ENCODE measurements at places on chromosomes 11 and 22.

DNA sequence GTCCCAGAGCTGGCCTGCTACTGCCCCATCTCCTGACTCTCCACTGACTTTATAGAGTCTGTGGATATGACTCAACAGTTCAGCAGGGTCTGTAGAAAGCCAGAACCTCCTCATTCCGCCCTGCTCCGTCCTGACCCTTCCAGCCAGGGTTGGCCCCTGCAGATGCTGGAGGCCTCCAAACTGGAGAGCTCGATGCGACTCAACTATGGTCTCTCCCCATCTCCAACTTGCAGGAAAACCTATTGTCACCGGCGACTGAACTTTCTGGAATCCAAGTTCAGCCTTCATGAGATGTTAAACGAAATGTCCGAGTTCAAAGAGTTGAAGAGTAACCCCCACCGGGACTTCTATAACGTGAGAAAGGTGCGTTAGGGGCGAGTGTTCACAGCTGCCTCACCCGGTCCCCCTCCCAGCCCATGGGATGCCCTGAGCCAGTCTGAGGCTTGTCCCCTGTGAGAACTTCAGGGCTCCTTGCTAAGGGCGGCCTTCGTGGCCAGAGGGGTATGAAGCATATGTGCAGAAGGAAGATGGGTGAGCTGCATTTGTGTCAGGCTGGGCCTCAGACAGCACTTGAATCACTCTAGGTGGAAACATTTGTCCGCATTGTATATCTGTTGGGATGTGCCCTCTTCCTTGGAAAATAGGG is 32.1 kb downstream of the AMPD3 start:
- no peak for DNase-seq

GRCh38 chr22:49600468-49600867 is 227.2 kb downstream of the BRD1 start:
- no peak for DNase-seq

DNA sequence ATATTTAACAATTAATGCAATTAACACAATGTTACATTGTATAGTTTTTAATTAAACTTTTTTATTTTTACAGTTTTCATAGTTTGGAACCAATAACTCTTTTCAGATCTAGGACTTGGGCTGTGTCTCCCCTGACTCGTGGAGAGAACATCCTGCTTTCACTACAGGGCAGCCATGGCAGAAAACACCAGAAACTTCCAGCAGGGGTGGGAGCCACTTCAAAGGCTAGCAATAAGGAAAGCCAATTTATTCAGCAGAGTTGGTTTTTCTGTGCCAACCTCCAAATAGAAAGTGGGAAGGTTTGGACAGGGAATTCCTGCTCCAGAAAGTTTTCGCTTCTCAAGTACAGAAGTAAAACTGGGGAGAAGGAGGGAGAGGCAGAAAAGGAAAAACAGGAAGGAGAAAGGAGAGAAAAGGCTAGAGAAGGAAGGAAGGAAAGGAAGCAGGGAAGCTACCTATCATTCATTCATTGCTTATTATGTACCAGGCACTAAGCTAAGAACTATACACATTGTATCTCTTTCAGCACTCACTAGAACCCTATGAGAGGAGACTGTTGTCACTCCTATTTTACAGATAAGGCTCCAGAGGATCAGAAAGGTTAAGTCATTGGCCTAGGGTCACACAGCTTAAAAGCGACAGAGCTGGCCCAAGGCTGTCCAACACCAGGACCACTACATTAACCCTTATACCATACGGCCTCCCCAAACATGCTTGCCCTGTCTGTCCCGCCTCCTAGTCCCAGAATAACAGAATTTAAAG is 54.8 kb upstream of the CREB3L1 start:
- no peak for DNase-seq

DNA sequence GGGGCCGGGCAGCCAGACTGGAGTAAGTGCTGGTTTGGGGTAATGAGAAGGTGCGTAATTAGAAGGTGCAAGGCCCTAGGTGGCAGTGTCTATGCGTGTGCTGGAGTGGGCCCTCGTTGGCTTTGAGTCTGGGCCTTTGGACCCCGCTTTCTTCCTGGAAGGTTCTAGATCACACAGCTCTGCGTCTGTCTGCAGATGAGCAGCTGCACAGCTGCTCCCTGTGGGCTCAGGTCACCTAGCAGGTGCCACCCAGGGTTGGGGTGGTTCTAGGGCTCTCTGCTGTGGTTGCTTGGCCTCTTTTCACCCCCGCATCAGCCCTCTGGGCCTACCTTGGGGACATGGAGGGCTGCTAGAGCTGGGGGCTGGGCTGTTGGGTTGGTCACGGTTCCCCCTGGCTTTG is 10.3 kb downstream of the RELT start:
- no peak for DNase-seq

GRCh38 chr22:39352306-39352891 is 2.6 kb downstream of the SYNGR1 start:
- no peak for DNase-seq

GRCh38 chr11:110989428-110990133 is 255.9 kb upstream of the POU2AF2 start:
- no peak for DNase-seq

- no peak for DNase-seq
Measured at GRCh38 chr11:117652521-117652920, 144.5 kb downstream of the DSCAML1 start.

- peak; percentile 66 for DNase-seq
Measured at GRCh38 chr22:19419464-19420178, 11.9 kb downstream of the HIRA start.

GRCh38 chr11:32184723-32185376 is 94.0 kb downstream of the RCN1 start:
- DNase-seq, result no peak

DNA sequence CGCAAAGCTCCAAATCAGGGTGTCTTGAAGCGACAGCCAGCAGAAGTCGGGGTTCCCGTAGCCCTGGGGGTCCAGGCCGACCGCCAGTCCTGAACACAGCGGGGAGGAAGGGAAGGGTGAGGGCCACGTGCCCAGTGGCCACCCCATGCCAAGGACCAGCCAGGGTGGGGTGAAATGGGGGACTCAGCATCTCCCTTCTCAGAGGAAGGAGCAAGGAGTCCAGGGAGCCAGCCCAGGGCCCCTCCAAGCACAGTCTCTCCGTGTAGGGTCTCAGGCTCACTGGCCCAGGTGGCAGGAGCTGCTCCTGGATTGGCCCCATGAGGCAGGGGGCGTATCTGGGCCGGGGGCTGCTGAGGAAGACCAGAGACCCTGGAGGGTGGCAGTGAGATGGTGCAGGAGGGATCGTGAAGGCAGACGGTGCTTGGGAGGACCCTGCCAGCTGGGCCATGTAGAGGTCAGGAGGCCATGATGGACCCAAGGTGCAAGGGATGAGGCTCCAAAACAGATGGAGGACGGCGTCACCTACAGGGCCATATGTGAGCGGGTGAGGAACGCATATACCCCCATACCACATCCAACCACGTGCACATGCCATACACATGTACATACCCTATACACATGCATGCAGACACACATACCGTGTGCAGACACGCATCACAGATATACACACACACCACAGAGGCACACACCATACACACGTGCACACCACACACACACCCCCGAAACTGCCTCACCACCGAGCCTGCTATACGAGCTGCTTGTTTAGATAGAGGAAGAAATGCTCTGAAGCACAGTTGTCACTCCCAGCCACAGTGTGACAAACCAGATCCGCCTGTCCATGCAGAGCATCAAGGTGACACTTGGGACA is 34.4 kb downstream of the TRMU start:
- DNase-seq, result no peak

DNA sequence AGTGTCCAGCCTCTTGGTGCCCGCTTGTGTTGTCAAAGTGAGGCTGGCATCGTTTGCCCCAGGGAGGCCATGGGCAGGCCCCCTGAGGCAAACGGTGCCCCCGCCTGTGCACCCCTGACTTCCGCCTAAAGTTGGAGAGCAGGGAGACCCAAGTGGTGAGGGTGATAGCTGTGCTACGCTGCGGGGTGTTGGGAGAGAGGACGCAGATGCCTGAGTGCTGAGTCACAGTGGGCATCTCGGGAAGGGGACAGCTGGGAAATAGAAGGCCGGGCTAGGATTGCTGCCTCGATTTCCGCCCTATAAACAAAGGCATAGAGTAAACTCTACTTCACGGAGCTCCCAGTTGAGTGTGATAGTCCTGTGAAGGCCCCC is 5.8 kb downstream of the GRIK4 start:
- no peak for DNase-seq

DNA sequence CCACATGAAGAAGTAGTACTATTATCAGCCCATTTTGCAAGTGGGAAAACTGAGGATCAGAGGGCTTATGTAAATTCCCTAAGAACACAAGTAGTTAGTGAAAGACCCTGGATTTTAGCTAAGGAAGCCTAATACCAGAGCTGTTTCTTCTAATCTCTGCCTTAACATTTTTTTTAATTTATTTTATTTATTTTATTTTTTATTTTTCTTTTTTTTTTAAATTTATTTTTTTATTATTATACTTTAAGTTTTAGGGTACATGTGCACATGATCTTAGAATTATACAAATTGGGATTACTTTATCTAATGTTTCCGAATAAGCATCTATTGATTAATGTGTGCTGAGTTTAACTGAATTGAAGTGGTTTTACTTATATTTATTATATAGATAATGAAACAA is 1015.3 kb downstream of the LRRC4C start:
- no peak for DNase-seq

DNA sequence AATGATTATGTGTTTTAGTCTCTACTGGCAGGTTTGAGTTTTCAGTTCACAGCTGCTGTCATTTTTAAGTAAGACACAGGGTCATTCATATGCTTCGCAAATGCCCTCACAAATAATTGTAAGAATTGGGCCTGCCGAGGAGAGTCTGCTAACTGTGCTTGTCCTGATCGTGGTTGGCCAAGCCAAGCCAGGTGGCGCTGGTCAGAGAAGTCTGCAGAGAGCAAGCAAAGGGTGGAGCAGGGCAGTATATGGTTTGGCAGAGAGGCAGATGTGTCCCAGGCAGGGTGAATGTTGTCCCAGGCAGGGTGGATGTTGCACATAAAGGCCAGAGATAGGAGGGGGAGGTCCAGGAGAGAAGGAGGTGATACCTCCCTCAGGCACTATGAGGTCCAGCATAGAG is 52.7 kb downstream of the SCN3B start:
- no peak for DNase-seq

DNA sequence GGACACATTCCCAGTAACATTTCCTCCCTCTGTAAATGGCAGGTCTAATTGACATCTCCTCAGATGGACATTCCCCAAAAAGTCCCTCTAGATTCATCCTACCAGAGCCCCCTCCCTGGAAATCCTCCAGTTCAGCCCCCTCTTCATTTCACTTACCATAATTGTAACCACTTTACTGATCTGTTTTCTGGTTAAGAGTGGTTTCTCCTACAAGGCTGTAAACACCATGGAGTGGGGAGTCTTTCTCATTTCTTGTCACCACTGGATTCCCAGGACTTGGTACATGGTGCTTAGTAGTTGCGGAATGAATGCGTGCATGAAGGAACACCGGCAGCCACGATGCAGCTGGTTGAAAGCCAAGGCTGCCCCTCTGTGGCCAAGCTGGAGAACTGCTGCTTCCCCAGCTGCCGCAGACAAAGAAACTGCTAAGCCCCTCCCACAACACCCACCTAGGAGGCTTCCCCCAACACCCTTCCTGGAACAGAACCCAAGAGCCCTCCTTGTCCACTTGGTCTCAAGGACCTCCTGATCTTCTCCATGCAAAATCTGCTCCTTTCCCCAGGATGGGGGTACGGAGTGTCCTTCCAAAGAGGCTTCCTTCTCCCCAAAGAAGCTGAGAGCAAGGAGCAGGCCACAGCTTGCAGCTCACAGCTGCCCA is 18.6 kb upstream of the SCARF2 start:
- DNase-seq, result peak; percentile 84

- no peak for DNase-seq
Measured at GRCh38 chr11:20621679-20622078, 22.3 kb downstream of the SLC6A5 start.

All from activated CD4-positive, alpha-beta T cell treated with anti-CD3 and anti-CD28 coated beads for 48 hours (primary cell).